ENCODE measurements at places on chromosomes 7 and 10.

DNA sequence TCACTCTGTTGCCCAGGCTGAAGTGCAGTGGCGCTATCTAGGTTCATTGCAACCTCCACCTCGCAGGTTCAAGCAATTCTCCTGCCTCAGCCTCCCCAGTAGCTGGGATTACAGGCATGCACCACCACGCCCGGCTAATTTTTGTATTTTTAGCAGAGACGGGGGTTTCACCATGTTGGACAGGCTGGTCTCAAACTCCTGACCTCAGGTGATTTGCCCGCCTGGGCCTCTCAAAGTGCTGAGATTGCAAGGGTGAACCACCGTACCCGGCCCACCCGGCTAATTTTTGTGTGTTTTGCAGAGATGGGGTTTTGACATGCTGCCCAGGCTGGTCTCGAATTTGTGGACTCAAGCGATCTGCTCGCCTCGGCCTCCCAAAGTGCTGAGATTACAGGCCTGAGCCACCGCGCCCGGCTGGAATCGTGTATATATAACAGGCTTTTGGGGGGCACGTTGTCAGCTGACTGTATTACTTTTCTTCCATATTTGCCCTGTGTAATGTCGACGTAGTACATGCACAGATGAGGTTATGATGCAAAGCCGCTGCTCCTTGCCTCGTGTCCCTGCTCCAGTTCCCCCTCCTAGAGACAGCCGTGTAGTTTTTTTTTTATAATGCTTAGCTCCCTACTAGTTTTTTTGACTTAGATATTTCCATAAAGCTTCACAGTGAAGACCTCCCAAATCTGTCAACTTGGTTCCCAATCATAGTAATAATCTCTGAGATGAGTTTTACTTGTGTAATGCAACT, 883 bp upstream of the TRA2A start:
- no peak for DNase-seq

GRCh38 chr10:74510594-74510993, 315.8 kb upstream of the KAT6B start:
- no peak for DNase-seq

DNA sequence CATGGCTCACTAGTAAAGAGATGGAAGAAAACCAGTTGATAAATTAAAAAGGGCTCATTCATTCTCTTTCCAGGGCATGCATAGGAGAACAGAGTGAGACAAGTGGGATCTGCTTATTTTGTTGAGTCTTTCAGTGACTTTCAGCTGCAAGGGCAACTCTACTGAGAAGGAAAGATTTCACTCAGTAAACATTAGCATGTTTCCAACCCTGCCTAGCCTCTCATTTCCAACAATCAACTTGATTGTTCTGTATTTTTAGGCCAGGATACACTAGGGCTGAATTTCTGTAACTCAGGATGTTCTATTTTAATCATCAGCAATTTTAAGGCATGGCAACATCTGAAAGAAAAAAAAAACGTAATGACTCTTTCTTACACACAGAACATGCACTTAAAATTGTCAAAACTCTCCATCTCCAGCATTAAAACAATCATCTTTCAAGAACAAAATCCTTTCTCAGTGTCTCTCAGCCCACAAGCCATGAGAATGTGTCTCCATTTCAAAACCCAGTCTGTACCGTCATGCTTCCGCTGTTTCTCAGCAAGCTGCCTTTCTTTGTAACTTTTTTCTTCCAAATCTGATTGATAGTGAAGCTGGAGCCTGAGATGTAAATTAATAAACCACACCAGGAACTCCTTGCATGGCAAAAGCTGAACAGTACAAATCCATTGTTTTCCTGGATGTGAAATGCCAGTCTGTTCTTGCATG, 147.2 kb upstream of the KLF14 start:
- no peak for DNase-seq

GRCh38 chr10:129259128-129259815, 207.8 kb upstream of the MGMT start:
- no peak for DNase-seq

- DNase-seq, result no peak
Observed at GRCh38 chr7:13524076-13524475, 465.4 kb downstream of the ETV1 start.

DNA sequence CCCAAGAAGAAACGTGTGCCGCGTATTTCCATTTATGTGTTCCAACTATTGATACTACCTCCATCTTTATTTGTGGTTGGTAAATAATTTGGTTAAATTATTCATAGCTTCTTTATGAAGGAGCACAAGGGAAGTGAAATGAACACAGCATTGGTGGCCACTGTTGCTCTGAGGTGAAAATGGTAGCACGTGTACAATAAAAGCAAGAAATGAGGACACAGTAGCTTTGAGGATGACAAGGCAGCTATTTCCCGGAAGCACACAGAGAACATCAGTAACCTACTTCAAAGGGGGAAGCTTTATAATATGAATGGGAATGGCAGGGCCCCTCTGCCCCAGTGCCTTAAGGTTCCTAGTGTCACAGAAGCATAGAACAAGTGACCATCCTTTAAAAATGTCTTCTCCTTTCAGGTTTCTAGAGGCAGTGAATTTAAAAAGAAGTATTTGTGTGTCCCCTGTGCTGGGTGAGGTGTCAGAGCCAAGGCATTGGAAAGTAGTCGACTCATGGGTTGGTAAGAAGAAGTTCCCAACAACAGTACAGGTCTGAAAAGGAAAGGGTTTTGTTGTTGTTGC, 78.8 kb downstream of the SGMS1 start:
- DNase-seq, result no peak

GRCh38 chr10:114632869-114633715, 25.0 kb downstream of the ABLIM1 start:
- DNase-seq, result no peak

DNA sequence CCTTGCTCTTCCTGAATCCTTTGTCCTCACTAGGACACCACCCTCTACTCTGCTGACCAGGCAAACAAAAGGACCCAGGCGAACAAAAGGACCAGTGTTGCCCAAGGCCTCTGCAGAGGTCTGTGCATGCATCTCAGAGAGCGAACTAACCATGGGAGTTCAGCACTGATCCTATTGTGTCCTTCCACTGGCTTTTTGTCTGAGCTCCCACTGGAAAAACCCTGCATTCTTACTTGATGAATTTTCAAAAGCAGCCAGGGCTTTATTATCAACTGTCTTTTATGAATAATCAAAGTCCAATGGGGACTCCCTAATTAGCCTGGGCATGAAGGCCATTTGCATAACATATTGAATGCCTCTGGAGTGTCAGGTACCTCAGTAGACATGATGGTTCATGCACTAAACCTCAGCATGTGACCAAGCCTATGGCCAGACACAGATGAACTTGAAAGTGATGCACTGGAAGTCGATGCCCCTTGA, 140.6 kb downstream of the KCNMA1 start:
- DNase-seq, result no peak

Measured in activated CD8-positive, alpha-beta memory T cell treated with anti-CD3 and anti-CD28 coated beads for 1 hour (primary cell).